ENCODE measurements at places on chromosomes 5 and 9.
A peak's percentile ranks its signal among the peaks of the same experiment; 100 is the strongest.

DNA sequence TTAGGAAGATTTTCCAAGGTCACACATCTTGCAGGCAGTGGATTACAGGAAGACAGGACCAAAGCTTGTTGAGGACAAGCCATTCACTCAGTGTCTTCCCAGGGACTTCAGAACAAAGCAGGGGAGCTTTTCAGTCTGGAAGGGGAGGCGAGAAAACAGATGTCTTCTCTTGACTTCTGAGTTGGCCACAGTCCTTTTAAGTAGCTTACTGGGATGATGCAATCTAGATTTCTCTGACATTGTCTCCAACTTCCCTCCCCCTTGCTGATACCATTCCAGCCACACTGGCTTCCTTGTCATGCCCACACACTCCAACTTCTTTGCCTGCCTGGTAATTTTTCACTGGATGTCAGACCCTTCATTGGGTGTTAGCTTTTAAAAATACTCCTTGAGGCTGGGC lies 174.2 kb upstream of the TBC1D2 start:
- no peak for DNase-seq

- DNase-seq: peak; percentile 44
These were observed 76.2 kb upstream of the PTPN3 start for GRCh38 chr9:109574061-109574882.

- no peak for DNase-seq
These were observed 361.4 kb upstream of the RFX3 start for GRCh38 chr9:3887221-3887653.

DNA sequence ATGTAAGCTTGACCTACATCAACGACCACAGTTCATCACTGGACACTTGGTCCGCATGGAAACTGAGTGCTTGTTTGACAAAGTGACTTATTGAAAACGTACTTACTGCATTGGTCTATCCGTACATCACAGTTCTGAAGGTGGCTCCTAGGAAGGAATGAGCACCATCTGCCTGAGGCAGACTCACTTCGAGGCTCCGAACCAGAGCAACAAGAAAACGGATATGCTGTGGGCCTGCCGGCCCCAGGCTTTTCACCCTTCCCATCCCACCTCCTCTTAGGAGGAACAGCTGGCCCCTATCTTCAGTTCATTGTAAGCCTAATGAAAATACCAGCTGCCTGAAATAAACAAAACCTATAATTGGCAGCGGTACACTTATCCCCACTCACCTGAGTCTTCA lies 67.2 kb upstream of the TSLP start:
- DNase-seq: no peak

GRCh38 chr5:145856285-145856818 lies 16.5 kb downstream of the GRXCR2 start:
- no peak for DNase-seq

DNA sequence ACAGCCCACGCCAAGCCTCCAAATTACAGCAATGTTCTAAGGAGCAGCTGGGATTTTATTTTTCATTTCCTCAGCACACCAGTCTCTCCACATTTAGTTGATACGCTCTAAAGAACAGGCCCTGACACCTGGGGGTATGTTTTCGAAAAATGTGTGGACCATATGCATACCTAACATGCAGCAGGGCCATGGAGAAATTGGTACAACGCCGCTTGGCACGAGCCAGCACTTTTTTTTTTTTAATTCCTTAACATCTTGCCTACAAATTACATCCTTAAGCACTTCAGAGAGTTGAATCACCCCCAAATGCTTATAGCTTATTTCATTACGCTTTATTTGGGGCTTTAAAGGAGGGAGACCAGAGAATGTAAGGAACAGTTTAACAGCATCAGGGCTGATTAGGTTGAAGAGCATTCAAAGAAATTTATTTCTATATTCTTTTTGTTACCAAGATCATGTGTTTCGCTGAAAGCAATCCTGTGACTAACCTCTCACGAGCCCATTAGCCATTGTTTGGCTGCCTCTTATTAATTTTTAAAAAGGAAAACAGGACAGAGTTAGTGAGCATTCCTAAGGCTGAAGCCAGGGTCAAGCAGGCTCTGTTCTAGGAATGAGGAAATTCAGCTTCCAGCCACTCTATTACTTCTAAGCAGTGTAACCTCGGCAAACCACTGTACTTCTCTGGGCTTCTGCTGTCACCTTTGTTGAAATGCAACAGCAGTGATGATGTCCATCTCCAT lies 173.8 kb downstream of the ACTL7B start:
- no peak for DNase-seq

DNA sequence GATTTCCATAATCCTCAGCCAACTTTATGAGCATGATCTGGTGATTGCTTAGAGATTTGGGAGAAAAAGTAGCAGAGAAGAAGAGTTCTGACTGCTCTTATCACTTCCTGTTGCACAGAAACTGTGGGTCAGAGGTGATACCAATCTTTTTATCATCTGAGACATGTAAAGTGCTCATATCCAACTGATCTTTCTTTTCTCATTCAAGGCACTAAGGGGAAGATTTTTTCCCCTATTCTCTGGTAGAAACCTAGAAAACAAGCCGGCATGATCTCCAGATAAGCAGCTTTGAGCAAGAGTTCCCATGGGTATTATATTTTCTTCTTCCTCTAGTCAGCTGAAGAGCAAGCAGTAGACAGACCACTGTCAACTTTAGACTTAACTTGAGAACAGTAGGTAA lies 29.0 kb upstream of the GPR150 start:
- no peak for DNase-seq

- peak; percentile 41 for DNase-seq
These were observed 22.2 kb downstream of the ENG start for GRCh38 chr9:127832248-127832647.

DNA sequence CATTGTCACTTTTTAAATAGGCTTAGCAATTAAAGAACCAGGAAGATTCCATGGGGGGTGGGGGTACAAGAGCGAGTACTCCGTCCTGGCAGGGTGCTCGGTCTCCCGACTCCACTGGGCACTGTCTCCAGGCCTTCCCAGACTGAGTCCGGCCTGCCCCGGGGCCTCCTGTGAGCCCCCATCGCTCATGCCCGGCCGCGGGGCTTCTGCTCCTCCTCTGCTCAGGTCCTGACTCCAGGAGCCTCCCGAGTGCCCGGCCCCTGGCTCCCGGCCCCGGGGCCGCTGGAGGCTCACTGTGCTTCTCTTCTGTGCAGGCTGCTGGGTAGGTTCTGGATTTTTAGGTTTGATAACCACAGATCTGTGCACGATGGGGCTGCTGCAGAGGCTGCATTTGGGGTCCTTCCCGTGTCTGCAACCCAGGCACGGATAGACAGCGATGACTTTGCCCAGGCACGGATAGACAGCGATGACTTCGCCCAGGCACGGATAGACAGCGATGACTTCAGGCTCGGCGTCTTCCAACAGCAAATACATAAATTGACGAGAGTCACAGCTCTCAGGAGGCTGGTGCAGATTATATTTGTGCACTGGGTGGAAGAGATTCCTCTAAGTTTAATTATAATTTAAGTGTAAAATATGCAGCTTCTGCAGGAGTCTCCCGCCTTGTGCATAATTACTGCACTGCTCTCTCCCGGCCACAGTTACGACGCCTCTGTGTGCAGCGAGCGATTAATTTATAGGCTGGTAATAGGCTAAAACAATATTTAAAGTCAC lies 74.8 kb upstream of the RXRA start:
- DNase-seq: no peak

GRCh38 chr5:146944764-146945616 lies 66.4 kb upstream of the PPP2R2B start:
- no peak for DNase-seq

DNA sequence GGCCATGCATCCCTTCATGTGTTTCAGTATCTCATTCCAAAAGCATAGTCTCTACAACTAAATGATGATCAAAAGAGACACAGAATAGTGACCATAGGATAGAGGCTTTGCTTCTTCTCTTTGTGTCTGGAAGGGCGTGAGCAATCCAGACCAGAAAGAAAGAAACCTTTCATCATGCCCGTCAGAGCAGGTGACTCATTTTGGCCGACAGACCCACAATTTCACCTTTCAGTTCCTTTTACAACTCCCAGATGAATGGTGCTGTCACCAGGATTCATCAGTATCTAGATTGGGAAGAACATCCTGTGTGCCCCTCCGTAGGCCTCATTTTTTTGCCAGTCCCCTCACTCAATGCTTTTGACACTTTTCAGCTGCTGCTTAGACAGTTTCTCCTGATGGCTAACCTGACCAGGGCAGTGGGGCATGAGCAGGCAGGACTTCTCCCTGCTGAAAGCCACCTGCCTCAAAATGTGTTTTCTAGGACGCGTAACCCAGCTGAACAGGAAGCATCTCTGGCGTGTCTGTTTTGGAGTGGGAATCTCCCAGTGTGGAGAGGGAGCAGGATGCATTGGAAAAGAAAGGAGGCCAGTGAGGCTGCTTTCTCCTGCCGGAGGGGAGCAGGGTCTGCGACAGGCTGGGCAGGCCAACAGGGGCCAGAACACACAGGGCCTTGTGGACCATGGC lies 21.2 kb downstream of the ABLIM3 start:
- DNase-seq: no peak

DNA sequence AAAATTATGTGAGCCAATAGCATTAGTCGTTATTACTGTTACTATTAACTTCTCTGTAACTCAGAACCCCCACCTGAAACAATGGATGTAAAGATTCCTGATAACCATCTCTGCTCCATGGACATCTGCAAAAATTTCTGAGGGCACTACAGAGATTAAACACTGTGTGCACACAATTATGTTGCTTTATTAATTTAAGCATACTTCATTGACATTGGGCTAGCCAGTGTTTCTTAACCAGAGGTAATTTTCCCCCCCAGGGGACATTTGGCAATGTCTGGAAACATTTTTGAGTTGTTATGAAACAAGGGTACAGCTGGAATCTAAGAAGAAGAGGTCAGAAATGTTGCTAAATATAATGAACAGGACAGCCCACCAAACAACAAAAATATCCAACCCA lies 19.3 kb downstream of the SLIT3 start:
- DNase-seq: no peak

DNA sequence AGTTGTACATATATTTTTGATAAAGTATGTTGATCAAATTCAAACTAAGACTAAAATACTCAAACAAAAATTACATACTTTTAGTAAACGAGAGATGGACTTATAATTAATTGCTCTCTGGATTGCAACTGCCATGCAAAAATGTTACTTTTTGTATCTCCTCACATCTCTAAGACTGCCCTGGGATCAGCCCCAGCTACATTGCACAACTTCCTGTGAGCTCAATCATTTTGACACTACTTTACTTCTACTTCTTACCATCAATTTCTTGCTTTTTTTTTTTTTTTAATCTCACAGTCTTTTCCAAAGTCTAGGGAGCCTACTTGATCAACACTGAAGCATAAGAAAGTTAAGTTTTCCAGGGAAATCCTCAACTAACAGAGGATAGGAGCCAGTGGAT lies 506.0 kb upstream of the CDH10 start:
- no peak for DNase-seq

GRCh38 chr5:2993301-2993700 lies 241.8 kb upstream of the IRX2 start:
- DNase-seq: no peak

DNA sequence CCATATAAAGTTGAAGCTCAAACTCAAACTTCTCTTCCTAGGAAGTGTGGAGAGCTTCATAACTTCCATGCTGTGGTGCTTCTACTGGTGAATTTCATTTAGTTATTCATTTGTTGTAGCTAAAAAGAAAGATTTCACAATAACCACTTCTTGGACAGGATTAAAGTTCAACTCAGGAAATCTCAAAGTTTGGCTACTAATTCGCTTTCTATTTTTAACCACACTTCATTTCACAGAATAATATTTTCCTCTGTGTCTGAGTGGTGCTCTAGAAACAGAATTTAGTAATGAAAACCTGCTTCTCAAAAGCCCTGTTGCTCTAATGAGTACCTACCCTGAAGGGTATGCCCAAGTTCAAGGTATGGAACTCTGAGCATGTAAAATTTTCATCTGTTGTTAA lies 73.9 kb downstream of the ACTBL2 start:
- no peak for DNase-seq
